Spleen (tissue), 13 donors: ENCODE measurements at places on chromosomes 12 and 14. TPM values are rescaled to one million over a fixed set of nuclear protein-coding genes. Genes with fewer than 3 reads are reported as not detected.

DNA sequence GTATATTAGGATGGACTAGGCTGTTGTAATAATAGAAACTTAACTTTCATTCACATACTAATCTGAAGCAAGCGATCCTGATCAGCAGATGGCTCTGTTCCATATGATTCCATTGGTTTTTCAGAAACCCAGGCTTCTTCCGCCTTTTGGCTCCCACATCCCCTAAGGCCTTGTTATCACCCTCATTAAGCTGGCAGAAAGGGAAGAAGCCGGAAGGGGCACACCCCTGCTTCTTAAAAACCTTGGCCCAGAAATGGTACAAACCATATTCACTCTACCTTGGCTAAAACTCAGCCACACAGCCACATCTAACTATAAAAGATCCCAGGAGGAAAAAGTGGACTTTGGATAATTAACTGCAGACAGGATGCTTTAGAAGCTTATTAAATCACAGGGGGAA lies 329.2 kb downstream of the PCNX1 start:
- H3K36me3 ChIP-seq: no peaks in the 10 kb centered on the region
- H3K4me1 ChIP-seq: no peaks in the 10 kb centered on the region
- no peak overlapping the region for H3K27ac ChIP-seq
- no peak for DNase-seq
- H3K4me3 ChIP-seq: no peak overlapping the region

The PTPN11 gene
- 68.5 TPM for total RNA-seq

The MDM1 gene
- 17.6 TPM for total RNA-seq

DNA sequence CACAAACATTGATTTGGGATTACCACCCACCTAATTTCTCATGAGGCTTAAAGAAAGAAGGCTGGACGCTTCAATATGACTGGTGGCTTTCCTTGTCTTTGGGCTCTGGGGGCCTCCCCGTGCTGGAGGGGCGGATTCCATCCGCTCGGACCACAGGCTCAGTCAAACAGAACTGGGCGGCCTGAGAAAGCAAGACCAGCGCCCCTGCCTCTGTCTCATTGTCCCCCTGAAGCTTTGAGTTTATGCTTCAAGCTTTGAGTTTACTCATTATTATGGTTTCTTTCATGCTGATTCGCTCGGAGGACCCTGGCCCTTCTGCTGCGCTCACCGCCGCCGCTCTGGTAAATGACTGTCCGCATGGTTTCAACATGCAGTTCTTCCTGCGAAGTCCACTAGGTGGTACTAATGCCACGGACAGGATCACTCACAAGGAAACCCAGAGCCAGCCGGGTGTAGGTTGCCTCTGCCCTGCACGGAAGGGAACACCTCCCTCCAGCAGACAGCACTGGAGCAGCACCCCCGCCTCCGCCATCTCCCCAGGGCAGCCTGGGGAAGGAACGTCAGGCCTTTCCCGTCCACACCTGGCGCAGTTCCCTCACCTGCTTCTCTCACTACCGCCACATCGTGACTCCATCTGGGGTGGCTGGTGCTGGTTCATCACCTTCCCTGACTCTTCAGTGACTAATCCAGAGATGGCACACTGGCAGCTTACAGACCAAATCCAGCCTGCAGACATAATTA lies 13.2 kb upstream of the TIGAR start:
- H3K27ac ChIP-seq: no peak overlapping the region
- H3K4me3 ChIP-seq: no peak overlapping the region
- H3K27me3 ChIP-seq: no peaks in the 10 kb centered on the region
- DNase-seq: no peak
- H3K36me3 ChIP-seq: peaks cover 14% of the 10 kb centered on the region
- no peaks in the 10 kb centered on the region for H3K4me1 ChIP-seq

- peaks cover 4% of the 10 kb centered on the region for H3K4me1 ChIP-seq
- no peaks in the 10 kb centered on the region for H3K27me3 ChIP-seq
- H3K4me3 ChIP-seq: no peak overlapping the region
- H3K36me3 ChIP-seq: no peaks in the 10 kb centered on the region
- DNase-seq: no peak
These were observed 53.9 kb downstream of the ATF7 start for GRCh38 chr12:53572134-53572758.

GRCh38 chr12:77124767-77125166 lies 59.4 kb upstream of the E2F7 start:
- no peak overlapping the region for H3K27ac ChIP-seq
- no peaks in the 10 kb centered on the region for H3K4me1 ChIP-seq
- no peaks in the 10 kb centered on the region for H3K27me3 ChIP-seq
- DNase-seq: no peak

DNA sequence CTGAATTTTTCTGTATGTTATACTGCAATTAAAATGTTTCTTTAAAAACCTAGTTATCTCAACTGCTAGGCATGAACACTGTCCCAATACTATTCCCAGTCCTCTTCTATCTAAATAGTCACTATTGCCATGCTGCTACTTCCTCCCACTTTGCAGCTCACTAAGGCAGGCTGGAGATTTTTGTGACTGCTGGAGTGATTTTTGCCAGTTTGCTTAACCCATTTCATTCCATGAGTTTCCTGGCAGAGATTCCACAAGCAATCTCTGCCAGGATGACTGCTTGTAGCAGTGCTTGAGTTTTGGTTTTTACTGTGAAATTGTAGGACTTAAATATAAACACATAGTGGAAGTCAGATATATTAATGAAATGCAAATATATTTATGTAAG lies 80.8 kb downstream of the BHLHE41 start:
- H3K36me3 ChIP-seq: no peaks in the 10 kb centered on the region
- no peaks in the 10 kb centered on the region for H3K4me1 ChIP-seq
- H3K4me3 ChIP-seq: no peak overlapping the region

- no peaks in the 10 kb centered on the region for H3K36me3 ChIP-seq
- no peak for DNase-seq
These were observed 31.4 kb downstream of the CFAP251 start for GRCh38 chr12:121949648-121950397.

GRCh38 chr12:117098361-117099217 lies 627 bp downstream of the TESC start:
- peaks cover 34% of the 10 kb centered on the region for H3K4me1 ChIP-seq
- no peaks in the 10 kb centered on the region for H3K36me3 ChIP-seq
- peak; percentile 88 for DNase-seq
- peak overlapping the region; percentile 68 for H3K4me3 ChIP-seq

The SPTB gene
- total RNA-seq: 20.9 TPM

DNA sequence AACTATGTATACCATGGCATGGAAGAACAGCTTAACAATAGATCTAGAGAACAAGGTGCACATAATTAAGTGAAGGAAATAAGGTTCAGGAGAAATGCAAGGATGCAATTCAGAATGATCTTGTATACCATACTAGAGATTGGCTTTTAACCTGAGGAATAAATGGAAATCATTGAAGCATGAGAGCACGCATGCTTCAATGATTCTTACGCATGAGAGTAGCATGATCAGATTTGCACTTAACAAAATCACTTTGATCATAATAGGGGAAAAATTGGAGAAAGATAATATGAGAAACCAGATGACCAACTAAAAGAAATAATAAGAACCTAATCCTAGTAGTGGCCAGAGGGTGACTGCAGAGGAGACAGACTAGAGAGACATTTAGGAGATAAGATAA lies 133.3 kb upstream of the FSCB start:
- H3K27ac ChIP-seq: no peak overlapping the region
- DNase-seq: no peak
- no peak overlapping the region for H3K4me3 ChIP-seq
- H3K27me3 ChIP-seq: no peaks in the 10 kb centered on the region

- H3K4me3 ChIP-seq: no peak overlapping the region
- H3K36me3 ChIP-seq: no peaks in the 10 kb centered on the region
- H3K4me1 ChIP-seq: no peaks in the 10 kb centered on the region
- no peak for DNase-seq
- H3K27ac ChIP-seq: no peak overlapping the region
These were observed 465.9 kb upstream of the TBX3 start for GRCh38 chr12:115149685-115150378.

GRCh38 chr12:29552994-29553748 lies 55.7 kb upstream of the OVCH1 start:
- no peaks in the 10 kb centered on the region for H3K36me3 ChIP-seq
- no peak overlapping the region for H3K4me3 ChIP-seq
- H3K27ac ChIP-seq: peak overlapping the region; percentile 58
- no peak for DNase-seq
